Renal cortical epithelial cell (primary cell): ENCODE measurements at places on chromosomes 16 and 17. TPM values are rescaled to one million over a fixed set of nuclear protein-coding genes. Genes with fewer than 3 reads are reported as not detected.

Gene CCL1
- not detected in 2 replicates for total RNA-seq

Gene MYO15A
- 0.45 TPM in 1 of 2 replicates, not detected in the other for total RNA-seq

Gene ATP2A3
- 0.30 TPM in 1 of 2 replicates, not detected in the other for total RNA-seq

Gene NMRAL1
- 49.8 and 121 TPM in 2 replicates for total RNA-seq

Gene RIPOR1
- 61.6 and 195 TPM in 2 replicates for total RNA-seq

Gene DHRS7C
- not detected in 2 replicates for total RNA-seq

Gene HOXB4
- total RNA-seq: 2.1 and 8.7 TPM in 2 replicates

Gene KRT23
- 1.2 and 68.1 TPM in 2 replicates for total RNA-seq

Gene CDRT15
- total RNA-seq: not detected in 2 replicates

Gene HOXB9
- total RNA-seq: 17.5 and 49.2 TPM in 2 replicates

Gene ZNF750
- not detected in 2 replicates for total RNA-seq

Gene TBC1D3I
- 0.60 TPM in 1 of 2 replicates, not detected in the other for total RNA-seq

Gene GRAPL
- total RNA-seq: 0.10 TPM in 1 of 2 replicates, not detected in the other

Gene ANKS3
- 27.1 and 34.6 TPM in 2 replicates for total RNA-seq

Gene NPIPB6
- 0.30 and 0.69 TPM in 2 replicates for total RNA-seq

Gene MARVELD3
- total RNA-seq: 0.89 and 4.5 TPM in 2 replicates

Gene TNP2
- not detected in 2 replicates for total RNA-seq

Gene EPOP
- 2.1 and 2.6 TPM in 2 replicates for total RNA-seq

Gene KRTAP17-1
- not detected in 2 replicates for total RNA-seq

Gene SRL
- 0.20 TPM in 1 of 2 replicates, not detected in the other for total RNA-seq

Gene OR3A2
- total RNA-seq: not detected in 2 replicates

Gene TSC2
- total RNA-seq: 24.5 and 63.6 TPM in 2 replicates

Gene CYTH1
- total RNA-seq: 33.5 and 59.0 TPM in 2 replicates

Gene SLC13A2
- not detected in 2 replicates for total RNA-seq

Gene RND2
- total RNA-seq: 0.65 and 0.69 TPM in 2 replicates

Gene DLX3
- total RNA-seq: not detected in 2 replicates

Gene GABARAP
- total RNA-seq: 137 and 148 TPM in 2 replicates
